ENCODE measurements at places on chromosomes 7 and 10. TPM values are rescaled to one million over a fixed set of nuclear protein-coding genes. Genes with fewer than 3 reads are reported as not detected.
A peak's percentile ranks its signal among the peaks of the same experiment; 100 is the strongest.

DNA sequence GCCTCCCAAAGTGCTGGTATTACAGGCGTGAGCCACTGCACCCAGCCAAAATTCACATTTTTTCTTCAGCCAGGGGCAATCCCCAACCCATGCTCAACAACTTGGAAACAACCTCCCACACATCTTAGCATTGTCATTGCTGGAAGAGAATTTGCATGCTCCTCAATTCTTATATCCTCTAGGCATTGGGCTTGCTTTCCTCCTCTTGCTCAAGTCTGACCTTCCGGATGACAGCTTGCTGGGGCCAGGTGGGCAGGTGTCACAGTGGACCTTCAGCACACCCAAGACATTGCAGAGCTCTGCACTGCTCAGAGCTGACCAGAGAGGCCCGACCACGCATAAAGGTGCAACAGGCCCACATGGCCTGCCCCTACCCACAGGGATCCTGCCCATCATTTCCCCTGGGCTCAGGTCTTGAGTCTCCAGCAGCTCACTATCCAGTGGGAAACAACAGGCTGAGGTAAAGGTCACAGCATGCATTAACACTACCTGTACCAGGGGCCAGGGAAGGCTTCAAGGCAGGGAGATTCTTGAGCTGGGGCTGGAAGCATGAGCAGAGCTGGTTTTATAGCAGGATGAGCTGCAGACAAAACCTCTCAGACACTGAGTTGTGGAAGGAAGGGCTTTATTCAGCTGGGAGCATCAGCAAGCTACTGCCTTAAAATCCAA, 6.8 kb upstream of the GPR15LG start:
- peaks cover 8% of the 10 kb centered on the region for H3K36me3 ChIP-seq
- no peak overlapping the region for H3K4me3 ChIP-seq
- no peaks in the 10 kb centered on the region for H3K4me1 ChIP-seq
- peaks cover 30% of the 10 kb centered on the region for H3K27me3 ChIP-seq

DNA sequence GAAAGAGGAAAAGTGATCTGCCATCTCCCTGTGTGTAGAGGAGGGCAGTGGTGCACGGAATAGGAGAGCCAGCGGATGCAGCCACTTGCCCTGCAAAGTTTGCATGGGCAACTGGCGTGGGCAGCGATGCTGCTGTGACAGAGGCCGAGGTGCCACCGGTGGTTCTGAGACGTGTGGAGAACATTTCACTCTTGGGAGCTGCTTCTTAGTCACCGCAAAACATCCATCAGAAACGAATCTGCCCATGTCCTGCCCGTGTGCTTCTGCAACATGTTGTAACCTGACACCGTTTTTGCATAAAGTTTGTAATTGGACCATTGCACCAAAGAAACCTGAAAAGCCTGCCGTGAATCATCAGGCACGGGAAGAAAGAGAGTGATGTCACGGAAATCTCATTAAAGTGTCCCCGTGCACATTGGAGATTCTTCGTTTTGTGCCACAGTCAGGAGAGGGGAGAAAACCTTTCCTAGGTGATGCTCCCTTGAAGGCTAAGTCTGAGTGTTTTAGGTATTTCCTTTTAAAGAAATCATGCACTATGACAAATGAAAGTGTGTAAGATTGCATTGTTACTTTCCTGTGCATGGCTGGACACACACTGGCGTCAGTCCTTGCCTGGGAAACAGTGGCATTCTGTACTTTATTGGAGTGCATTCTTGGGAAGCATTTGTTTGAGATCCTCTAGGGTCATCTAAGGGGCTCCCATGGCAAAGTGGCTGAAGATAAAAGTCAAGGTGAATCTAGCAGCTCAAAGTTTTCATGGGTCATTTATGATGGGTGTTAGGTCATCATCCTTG, 302.6 kb downstream of the KLF6 start:
- H3K4me1 ChIP-seq = peaks cover 59% of the 10 kb centered on the region
- peaks cover 8% of the 10 kb centered on the region for H3K36me3 ChIP-seq
- peak overlapping the region; percentile 77 for H3K27ac ChIP-seq
- H3K27me3 ChIP-seq = no peaks in the 10 kb centered on the region
- H3K4me3 ChIP-seq = peak overlapping the region; percentile 82
- no peak for DNase-seq

GRCh38 chr10:116216676-116217075, 56.3 kb downstream of the GFRA1 start:
- H3K27ac ChIP-seq = no peak overlapping the region
- H3K4me1 ChIP-seq = no peaks in the 10 kb centered on the region
- H3K27me3 ChIP-seq = peaks cover 6% of the 10 kb centered on the region
- no peak overlapping the region for H3K4me3 ChIP-seq

DNA sequence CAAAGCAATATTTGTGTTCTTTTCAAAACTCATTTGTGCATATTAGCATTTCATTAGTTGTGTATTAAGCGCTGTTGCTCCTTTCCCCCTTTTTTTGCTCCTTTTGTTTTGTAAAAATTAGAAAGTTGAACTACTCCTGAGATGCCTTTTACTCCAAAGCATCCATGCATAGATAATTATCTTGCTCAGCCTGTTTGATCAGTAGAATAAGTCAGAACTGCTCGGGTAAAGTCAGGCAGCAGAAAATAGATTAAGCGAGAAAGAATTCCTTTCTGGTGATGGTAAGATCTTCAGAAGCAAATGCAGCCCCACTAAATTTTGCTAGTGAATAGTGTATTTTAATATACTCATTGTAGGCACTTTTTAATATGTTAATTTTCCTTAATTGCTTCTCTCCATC, 227.1 kb downstream of the TEX36 start:
- no peak overlapping the region for H3K27ac ChIP-seq
- H3K36me3 ChIP-seq = no peaks in the 10 kb centered on the region
- DNase-seq = no peak
- H3K4me3 ChIP-seq = no peak overlapping the region
- H3K27me3 ChIP-seq = peaks cover 23% of the 10 kb centered on the region

DNA sequence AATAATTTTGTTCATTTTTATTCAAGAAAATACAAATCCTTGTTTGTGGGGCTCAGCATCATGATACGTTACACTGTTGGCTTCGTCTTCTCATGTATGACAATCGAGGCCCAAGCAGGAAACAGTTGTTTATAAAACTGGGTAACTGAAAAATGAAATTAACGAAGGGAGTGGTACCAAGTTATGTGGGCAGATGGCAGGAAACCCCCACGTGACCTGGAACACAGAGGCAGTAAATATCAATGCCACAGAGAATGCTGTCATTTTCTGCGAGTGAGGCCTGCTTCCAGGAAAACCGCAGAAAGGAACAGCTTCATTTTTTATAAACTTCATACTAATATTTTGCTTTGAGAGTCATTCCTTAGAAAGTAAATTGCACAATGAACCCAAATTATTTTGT, 201.0 kb upstream of the ADARB2 start:
- H3K4me1 ChIP-seq = peaks cover 23% of the 10 kb centered on the region
- H3K4me3 ChIP-seq = peak overlapping the region; percentile 31
- H3K27ac ChIP-seq = peak overlapping the region; percentile 93
- DNase-seq = peak; percentile 66
- H3K27me3 ChIP-seq = peaks cover 7% of the 10 kb centered on the region

DNA sequence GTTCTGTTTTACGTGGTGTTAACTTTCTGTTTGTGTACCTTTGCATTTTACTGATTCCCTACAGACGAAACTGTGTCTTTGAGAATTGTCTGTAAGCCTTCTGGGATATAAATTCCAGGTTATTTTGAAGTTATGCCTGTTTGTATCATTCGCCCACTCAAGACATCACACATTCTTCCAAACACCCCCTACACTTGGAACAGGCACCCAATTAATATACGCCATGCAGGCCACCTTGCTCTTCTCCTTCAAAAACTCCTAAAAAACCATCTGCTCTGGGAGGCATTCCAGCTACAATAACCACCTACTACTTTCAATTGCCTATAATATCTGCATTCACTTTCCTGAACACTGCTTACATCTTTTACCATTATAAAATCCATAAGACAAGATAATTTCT, 453.3 kb downstream of the DGKB start:
- H3K27ac ChIP-seq = no peak overlapping the region
- H3K36me3 ChIP-seq = no peaks in the 10 kb centered on the region
- DNase-seq = no peak
- H3K4me1 ChIP-seq = peaks cover 9% of the 10 kb centered on the region
- H3K27me3 ChIP-seq = no peaks in the 10 kb centered on the region

DNA sequence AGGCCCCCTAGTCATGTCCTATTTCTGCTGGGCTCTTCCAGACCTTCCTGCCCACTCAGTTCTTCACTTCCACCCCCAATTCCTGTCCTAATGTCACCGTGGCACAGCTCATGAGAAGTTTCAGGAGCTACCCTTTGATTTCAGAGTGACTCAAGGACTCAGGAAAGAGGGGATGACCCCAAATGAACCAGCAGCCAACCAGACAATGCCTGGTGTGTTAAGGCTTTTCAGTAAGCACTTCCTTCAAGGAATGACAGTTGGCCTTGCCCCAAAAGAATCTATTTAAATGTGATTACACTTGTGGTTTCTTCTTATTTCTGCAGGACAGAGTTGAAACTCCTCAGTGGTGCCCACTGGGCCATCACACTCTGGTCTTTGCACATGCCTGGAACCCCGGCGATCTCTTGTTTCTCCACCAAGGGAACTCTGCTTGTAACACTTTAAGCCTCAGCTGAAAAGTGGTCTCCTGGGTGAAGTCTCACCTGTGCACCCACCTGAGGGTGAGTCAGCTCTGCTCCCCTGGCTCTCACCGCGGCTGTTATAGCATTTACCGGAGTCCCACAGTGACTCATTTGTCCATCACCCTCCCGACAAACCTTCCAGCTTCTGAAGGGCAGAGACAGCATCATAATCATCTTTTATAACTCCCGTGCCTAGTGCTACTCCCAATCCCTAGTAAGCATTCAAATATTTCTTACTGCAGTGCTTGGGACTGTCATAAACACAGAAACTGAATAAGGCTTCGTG, 123.0 kb upstream of the SVIL start:
- no peaks in the 10 kb centered on the region for H3K4me1 ChIP-seq
- H3K27ac ChIP-seq = no peak overlapping the region
- H3K27me3 ChIP-seq = no peaks in the 10 kb centered on the region
- H3K36me3 ChIP-seq = no peaks in the 10 kb centered on the region

- no peaks in the 10 kb centered on the region for H3K36me3 ChIP-seq
- H3K4me3 ChIP-seq = no peak overlapping the region
- H3K27ac ChIP-seq = no peak overlapping the region
- no peaks in the 10 kb centered on the region for H3K27me3 ChIP-seq
- DNase-seq = no peak
These were observed 615.7 kb upstream of the NRP1 start for GRCh38 chr10:33950206-33950605.

DNA sequence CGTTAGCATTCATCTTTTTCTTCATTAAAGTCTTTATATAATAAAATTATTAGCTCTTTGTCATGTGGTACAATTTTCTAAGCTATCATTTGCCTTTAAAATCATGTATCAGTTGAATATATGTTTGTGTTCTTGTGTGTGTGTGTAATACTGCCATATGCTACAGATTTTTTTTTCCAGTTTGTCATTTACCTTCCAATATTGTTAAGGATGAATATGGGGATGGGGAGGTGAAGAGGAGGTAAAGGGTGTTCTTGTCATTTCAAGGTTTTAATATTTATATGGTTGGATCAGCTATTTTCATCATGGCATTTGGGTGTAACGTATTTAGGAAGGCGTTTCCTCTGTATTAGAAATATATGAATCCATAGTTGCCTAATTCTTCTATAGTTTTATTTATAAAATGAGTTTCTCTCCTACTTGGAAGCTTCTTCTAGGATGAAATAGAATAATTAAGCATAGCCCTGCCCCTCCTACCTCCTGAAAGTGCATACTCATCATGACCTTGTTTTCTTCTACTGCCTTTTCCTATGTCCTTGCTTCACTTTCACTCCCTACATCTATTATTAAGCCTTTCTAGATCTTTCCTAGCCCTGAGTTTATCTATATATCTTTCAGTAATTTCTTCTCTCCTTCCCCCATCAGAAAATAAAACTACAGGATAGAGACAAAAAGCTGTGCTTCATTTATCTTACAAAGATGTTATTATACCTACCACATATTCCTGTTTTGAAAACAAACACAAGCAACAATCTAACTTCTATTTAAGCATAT, 25.1 kb downstream of the RAB18 start:
- H3K36me3 ChIP-seq = peaks cover 8% of the 10 kb centered on the region
- DNase-seq = no peak
- H3K4me3 ChIP-seq = no peak overlapping the region
- no peaks in the 10 kb centered on the region for H3K27me3 ChIP-seq

DNA sequence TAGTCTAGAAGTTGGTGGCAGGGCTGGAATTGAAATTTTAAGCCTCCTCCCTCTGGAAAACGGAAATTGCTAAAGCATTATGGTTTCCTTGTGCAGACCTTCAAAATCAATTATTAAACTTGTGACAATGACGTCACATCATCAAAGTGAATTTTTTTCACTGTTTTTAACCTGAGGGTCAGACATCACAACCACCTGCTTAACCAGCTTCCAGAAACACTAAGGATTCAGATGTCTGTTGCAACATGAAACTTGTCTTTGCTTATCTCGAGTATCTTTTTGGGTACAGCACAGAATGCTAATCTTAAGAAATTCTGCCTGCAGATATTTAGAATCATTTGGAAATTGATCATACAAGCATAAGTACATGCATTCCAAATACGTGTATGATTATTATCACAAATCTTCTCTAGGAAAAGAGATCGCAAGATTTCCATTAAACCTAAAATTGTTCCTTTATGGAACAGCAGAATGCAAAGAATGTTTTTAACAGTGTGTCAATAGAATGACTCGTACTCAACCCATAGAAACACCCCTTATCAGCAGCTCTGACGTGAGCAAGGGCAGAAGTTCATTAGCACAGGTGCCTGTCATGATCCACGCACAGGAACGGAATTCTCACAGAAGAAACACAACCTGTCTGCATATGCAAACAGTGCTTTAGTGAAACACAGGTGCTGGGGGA, 4.1 kb upstream of the GTPBP4 start:
- no peak overlapping the region for H3K27ac ChIP-seq
- no peaks in the 10 kb centered on the region for H3K27me3 ChIP-seq
- DNase-seq = no peak
- H3K4me3 ChIP-seq = no peak overlapping the region
- peaks cover 6% of the 10 kb centered on the region for H3K36me3 ChIP-seq

GRCh38 chr7:66310620-66311019, 105.5 kb downstream of the TPST1 start:
- H3K4me3 ChIP-seq = no peak overlapping the region
- H3K4me1 ChIP-seq = peaks cover 52% of the 10 kb centered on the region
- no peaks in the 10 kb centered on the region for H3K36me3 ChIP-seq

DNA sequence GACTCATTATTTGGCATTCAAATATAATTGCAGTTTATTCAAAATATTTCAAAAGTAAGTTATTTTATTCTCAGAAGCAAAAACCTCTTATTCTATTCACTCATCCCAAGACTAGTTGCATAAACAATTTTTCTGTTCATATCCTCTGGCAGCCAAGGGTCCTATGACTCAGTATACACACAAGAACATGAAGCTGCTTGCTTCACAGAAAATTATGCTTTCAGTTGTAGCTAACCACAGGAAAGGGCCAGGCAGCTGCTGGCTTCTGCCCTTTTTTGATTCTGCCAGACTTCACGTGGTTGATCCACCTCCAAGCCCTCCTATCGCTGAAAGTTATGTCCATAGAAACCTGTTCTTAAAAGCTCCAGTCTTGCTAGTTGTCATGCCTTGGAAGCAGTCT, 108.8 kb downstream of the ABCA13 start:
- H3K27ac ChIP-seq = no peak overlapping the region
- no peaks in the 10 kb centered on the region for H3K36me3 ChIP-seq
- peaks cover 21% of the 10 kb centered on the region for H3K27me3 ChIP-seq
- no peak overlapping the region for H3K4me3 ChIP-seq
- no peaks in the 10 kb centered on the region for H3K4me1 ChIP-seq

Gene TEX36
- not detected for polyA plus RNA-seq

Gene SFTPD
- not detected for polyA plus RNA-seq

Gene NANOS1
- not detected for polyA plus RNA-seq

Gene GAD2
- not detected for polyA plus RNA-seq

Gene ZNF485
- 8.3 TPM for polyA plus RNA-seq

Gene MYOF
- 0.40 TPM for polyA plus RNA-seq

All from naive B cell (primary cell).